T-helper 2 cell treated with Interferon-gamma antibody and Interleukin-4, amounts not matched to agents 100 ng/mL and 5 ng/mL, for 36 hours (primary cell): ENCODE measurements at places on chromosomes 3 and 15. TPM values are rescaled to one million over a fixed set of nuclear protein-coding genes. Genes with fewer than 3 reads are reported as not detected.

Gene SMCO1
- not detected in 2 replicates for total RNA-seq

Gene DPPA2
- not detected in 2 replicates for total RNA-seq

Gene AP3S2
- total RNA-seq = 30.0 and 32.3 TPM in 2 replicates

Gene FEZF2
- not detected in 2 replicates for total RNA-seq

Gene CLDN11
- not detected in 2 replicates for total RNA-seq

Gene MOBP
- 0.05 TPM in 1 of 2 replicates, not detected in the other for total RNA-seq

Gene POTEB3
- not detected in 2 replicates for total RNA-seq

Gene GOLGA8G
- 0.05 TPM in 1 of 2 replicates, not detected in the other for total RNA-seq

Gene SNTN
- total RNA-seq = not detected in 2 replicates

Gene CNTN3
- not detected in 2 replicates for total RNA-seq

Gene CACNA2D3
- not detected in 2 replicates for total RNA-seq

Gene GTF2E1
- total RNA-seq = 27.0 and 27.2 TPM in 2 replicates

Gene RBP2
- not detected in 2 replicates for total RNA-seq

Gene XYLB
- 9.3 and 9.8 TPM in 2 replicates for total RNA-seq

Gene NME9
- not detected in 2 replicates for total RNA-seq

Gene SLC6A20
- not detected in 2 replicates for total RNA-seq

Gene SPTBN5
- total RNA-seq = 0.59 and 1.0 TPM in 2 replicates

Gene SLC22A14
- total RNA-seq = 0.09 TPM in 1 of 2 replicates, not detected in the other

Gene MUC13
- total RNA-seq = not detected in 2 replicates

Gene SLC28A1
- not detected in 2 replicates for total RNA-seq

Gene RYR3
- total RNA-seq = not detected in 2 replicates

Gene GALK2
- 27.1 and 31.3 TPM in 2 replicates for total RNA-seq

Gene DAZL
- total RNA-seq = 0.07 TPM in 1 of 2 replicates, not detected in the other

Gene CRYGS
- 5.0 and 5.4 TPM in 2 replicates for total RNA-seq

Gene SLC49A4
- 2.0 and 2.2 TPM in 2 replicates for total RNA-seq

Gene GABRR3
- total RNA-seq = 0.05 TPM in 2 replicates

Gene ALPK3
- total RNA-seq = 0.30 and 0.80 TPM in 2 replicates

Gene C3orf80
- total RNA-seq = 0.14 and 0.16 TPM in 2 replicates

Gene CCRL2
- total RNA-seq = 3.5 and 4.1 TPM in 2 replicates

Gene RASGRF1
- total RNA-seq = not detected in 2 replicates

Gene PATL2
- 20.8 and 22.5 TPM in 2 replicates for total RNA-seq

Gene CPNE4
- not detected in 2 replicates for total RNA-seq
